Pons (tissue), 1 donor: ENCODE measurements at places on chromosomes 6 and 20.
A peak's percentile ranks its signal among the peaks of the same experiment; 100 is the strongest.

GRCh38 chr20:45028424-45029136 lies 62.3 kb downstream of the STK4 start:
- DNase-seq: no peak

GRCh38 chr20:15642109-15642508 lies 931.1 kb downstream of the KIF16B start:
- DNase-seq: peak; percentile 19

- no peak for DNase-seq
Observed at GRCh38 chr6:25927756-25928216, 2.7 kb downstream of the SLC17A2 start.

- peak; percentile 91 for DNase-seq
Observed at GRCh38 chr6:148758492-148758891, 11.7 kb downstream of the UST start.

GRCh38 chr6:159257846-159258245 lies 88.6 kb downstream of the FNDC1 start:
- no peak for DNase-seq
